ENCODE measurements at places on chromosomes 16 and 17.

DNA sequence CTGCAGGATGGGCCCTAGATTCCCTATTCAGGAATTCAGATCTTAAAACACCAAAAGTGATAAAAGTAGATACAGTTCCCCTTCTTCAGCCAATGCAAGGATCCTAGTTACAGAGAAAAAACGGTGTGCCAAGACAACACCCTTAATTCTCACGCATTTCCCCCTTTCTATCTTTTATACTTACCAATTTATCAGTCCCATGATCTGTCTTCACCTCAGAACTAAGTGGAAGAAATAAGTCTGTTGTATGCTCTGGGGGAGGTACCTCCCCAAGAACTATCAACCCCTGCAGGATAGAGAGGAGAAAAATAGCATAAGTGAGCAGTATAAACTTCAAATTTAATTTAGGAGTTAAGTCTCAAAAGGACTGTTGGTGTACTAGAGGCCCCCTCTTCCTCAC lies 83.2 kb downstream of the STH start:
- DNase-seq = no peak

DNA sequence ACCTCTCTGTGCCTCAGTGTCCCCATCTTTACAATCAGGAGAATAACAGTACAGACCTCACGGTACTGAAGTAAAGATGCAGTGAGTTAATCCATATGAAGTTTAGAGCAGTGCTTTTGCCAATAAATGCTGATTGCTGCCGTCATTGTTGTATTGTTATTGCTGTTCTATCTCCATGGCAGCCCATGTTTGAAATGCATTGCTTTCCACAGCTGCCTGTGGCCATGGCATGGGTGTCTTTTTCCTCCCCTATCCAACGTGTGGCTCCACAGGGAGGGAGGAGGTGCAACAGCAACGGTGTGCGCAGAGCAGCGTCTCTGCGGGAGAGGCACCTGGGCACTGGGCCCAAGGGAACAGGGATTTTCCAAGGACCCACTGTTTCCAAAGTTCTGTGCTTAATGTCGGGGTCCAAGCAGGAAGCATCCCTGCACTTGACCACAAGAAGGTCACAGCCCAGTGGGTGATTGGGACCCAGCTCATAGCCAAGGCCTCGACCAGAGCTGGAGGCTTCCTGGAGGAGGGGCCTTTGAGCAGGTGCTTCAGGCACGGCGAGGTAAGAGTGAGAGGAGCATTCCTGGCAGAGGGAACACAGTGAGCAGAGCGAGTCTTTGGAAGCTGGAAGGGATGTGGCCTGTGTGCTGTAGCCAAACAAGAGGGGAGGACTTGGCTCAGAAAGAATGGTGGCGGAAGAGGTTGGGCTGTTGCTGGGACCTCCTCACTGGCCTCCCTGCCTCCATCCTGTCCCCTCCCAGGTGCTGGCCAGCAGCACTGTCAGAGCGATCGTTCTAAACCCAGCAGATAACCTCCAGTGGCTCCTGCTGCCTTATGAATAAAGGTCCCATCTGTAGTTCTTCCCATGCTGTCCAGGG lies 3.9 kb downstream of the RAI1 start:
- DNase-seq = no peak

GRCh38 chr17:62009220-62009619 lies 55.9 kb downstream of the MED13 start:
- no peak for DNase-seq

DNA sequence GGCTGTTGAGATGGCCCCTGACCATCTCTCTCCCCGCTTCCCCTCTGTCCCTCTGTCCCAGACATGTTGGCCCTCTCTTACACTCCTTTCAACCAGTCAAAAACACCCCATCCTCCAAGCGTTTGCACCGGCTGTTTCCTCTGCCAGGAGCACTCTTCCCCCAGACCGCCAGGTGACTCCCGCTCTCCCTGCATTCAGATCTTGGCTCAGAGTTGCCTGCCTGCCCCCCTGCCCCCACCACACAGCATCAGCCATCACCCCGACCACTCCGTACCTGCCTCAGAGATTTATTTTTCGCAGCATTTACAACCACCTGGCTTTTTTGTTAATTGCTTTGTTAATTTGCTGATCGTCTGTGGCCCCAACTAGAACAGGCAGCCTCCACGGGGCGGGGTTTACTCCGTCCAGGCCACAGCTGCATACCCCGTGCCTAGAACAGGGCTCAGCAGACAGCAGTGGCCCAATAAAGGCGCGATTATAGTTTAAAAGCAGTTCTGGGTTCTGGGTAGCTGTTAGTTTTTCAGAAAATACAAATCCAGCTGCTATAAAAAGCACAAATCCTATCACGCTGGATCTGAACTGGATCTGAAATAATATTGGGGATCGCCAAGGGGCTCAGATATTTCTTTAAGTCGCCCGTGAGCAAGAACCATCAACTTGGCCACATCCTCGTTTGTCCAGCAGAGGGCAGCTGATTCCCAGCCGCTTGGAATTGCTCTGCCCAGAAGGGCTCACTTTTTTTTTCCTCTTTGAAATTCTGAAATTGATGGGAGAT lies 173.6 kb downstream of the IRF8 start:
- DNase-seq = peak; percentile 0

- DNase-seq = no peak
These were observed 119.5 kb upstream of the SHISA6 start for GRCh38 chr17:11121341-11121985.

DNA sequence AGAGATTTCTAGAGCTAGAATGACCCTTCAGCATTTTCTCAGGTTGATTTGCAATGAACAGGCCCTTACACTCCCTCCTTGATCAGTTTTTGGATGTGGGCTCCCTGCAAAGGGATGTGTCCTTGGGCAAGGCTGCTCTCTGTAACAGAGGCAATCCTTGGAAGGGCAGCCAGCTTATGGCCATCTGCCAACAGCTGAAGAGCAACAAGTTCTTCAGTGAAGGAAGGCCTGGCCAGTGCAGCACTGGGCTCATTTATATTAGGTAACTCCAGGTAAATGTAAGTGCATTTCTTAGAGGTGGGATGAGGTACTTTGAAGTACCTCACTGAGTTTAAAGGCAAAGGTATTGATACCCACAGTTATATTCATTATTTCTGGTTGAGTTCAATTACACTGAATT lies 114.3 kb upstream of the KCNJ16 start:
- no peak for DNase-seq

DNA sequence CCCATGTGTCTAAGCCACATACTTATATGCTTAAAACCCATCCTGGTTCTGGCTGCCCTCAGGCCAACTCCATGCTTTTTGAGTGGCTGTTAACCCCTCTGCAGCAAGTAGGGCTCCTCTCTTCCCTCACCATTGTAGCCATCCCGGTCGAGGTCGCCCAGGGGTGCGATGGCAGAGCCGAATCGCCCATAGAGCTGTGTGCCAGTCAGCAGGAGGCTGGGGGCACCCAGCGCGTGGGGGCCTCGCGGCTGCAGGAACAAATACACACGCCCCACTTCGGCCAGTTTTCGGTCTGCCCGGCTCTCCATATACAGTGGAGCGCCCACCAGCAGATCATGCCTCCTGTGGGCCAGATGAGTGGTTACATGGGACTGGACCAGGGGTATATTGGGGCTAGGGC lies 6.1 kb downstream of the ITGA2B start:
- DNase-seq = no peak

DNA sequence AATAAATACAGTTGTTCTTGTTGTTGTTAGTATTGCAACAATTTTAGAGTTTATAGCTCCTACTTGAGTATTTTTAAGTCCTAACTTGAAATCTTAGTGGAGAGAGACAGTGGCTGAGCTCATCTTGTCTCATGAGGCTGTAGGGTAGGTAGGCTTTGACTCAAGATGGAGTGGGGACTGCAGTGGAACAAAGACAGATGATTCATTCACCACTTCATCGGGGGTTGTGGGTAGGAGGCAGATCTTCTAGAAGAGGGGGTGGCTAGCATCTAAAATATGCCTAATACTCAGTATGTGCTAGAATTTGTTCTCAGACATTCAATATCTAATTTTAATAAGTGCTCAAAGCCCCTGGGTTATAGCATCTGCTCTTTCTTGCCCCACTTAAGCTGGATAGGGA lies 13.1 kb upstream of the MMD start:
- no peak for DNase-seq

- no peak for DNase-seq
These were observed 23.7 kb upstream of the GNG13 start for GRCh38 chr16:824194-824593.

DNA sequence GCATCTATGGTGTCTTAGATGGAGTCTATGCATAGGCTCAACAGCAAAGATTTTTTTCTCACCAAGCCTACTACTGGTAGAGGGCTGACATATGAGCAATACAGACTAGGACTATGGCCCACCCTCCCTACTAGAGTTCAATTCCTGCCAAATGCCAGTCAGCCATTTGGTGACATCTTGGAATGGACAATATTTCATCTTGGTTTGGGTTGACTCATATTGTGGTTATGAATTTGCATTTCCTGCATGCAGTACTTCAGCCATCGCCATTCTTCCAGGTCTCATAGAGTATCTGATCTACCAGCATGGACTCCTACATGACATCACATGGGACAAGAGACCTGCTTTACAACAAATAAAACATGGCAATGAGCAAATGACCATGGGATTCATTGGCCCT lies 778.1 kb upstream of the SOX9 start:
- DNase-seq = no peak

DNA sequence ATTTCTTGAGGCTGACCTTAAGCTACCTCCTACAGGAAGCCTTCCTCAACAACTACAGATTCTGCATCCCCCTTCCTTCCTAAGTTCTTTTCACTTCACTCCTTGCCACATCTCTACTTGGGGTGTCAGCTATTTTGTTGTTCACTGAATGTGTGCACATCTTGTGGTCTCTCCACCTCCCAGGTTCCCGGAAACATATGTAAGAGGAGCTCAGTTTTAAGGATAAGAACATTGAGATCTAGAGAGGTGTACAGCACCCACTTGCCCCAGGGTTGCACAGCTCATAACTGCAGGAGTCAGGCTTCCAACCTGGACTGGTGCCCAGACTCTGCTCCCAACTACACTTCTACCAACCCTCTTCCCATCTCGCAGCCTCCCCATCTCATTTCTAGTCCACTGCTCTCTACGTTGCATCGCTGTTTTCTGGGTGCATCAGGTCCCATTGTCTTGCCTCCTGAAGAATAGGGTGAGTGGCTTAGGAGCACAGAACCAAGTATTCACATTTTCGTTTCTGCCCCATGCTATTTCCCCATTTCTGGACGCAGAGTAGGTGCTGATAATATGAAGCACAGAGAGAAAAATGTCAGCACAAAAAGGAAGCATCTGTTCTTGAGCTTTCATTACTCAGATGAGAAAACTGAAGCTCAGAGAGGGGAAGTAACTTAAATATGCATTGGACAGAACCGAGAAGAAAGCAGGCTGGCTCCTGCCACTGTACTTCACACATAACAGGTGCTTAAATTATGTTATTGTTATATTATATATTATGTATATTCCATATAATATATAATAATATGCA lies 292.0 kb upstream of the CCL2 start:
- DNase-seq = no peak

- DNase-seq = no peak
These were observed 2.9 kb downstream of the SHISA9 start for GRCh38 chr16:12904329-12904671.

- no peak for DNase-seq
These were observed 19.3 kb downstream of the SPECC1 start for GRCh38 chr17:20028443-20028842.

Measured in NCI-H1417 treated with DMSO at 0.1 percent for 48 hours (cell line).